ENCODE measurements at places on chromosomes 13 and 19.

GRCh38 chr13:113041293-113041690 lies 64.3 kb upstream of the F7 start:
- no peak for DNase-seq

DNA sequence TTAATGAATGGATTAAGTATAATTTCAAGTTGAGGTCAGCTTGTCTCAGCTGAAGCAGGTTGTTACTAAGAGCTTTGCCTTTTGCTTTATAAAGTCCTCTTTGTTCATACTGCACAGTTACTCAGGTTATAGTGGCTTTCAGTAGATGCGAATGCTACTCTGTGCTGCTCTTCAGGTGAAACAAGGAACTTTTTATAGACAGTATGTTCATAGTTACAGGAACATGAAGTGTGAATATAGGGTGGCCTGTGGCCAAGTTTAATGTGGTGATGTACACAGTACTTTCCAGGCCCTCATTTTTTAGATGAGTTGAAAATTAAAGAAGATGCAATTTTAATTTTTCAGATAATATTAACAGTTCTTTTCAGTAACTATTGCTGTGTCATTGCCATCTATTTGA lies 20.8 kb downstream of the SUGT1 start:
- DNase-seq: no peak

DNA sequence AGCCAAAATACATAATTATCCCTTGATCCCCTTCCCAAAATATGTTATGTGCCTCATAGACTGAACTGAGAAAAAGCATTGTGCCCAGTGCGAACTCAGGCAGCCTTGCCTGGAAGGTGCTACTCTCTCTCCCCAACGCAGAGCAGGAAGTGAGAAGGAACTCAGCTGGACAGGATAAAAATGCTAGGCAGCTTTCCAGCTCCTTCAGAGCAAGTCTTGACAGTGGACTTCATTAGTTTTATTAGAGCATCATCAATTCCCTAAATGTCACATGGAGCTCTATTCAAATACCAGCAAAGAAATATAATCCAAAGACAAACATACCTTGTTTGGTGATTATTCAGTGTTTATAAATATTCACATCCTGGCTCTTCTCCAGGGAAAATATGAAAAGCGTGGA lies 202.4 kb downstream of the RFC3 start:
- no peak for DNase-seq

GRCh38 chr13:47004540-47004939 lies 107.7 kb upstream of the HTR2A start:
- no peak for DNase-seq

DNA sequence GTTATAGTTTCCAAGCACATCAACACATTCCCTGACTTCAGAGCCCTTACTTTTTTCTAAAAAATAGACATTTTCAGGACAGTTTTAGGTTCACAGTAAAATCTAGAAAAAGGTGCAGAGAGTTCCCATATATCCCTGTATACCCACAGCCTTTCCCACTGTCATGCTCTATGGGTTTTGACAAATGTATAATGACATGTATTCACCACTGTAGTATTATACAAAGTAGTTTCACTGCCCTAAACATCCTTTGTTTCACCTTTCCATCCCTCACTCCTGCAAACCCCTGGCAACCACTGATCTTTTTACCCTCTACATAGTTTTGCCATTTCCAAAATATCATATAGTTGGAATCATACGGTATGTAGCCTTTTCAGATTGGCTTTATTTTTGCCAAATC lies 15.6 kb downstream of the NAA16 start:
- DNase-seq: no peak

GRCh38 chr19:51830274-51830673 lies 35.3 kb downstream of the FPR3 start:
- DNase-seq: no peak
